ENCODE measurements at places on chromosomes 1 and 21.

GRCh38 chr21:35529171-35529863, 480.2 kb upstream of the RUNX1 start:
- peak overlapping the region; percentile 77 for H3K4me3 ChIP-seq
- H3K27me3 ChIP-seq: no peaks in the 10 kb centered on the region
- peak overlapping the region; percentile 89 for H3K27ac ChIP-seq
- no peaks in the 10 kb centered on the region for H3K36me3 ChIP-seq

DNA sequence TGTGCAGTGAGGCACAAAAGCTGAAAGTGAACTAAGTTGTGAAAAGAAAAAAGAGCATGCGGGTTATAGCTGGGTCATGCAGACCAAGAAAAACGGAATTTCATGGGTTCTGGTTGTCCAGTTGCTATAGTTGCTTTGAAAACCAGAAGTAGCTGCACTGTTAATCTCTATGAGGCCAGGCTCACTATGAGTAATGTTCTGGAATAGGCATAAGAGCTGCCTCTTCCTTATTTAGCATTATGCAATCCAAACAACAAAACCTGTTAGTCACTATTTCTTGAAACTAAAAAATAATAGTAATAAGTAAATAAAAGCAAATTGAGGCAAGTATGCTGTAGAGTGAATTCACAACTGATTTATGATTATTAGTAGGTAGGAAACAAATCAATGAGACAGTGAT, 1383.7 kb downstream of the MRPL39 start:
- H3K27me3 ChIP-seq: no peaks in the 10 kb centered on the region
- no peak overlapping the region for H3K4me3 ChIP-seq
- no peaks in the 10 kb centered on the region for H3K36me3 ChIP-seq
- no peaks in the 10 kb centered on the region for H3K4me1 ChIP-seq

DNA sequence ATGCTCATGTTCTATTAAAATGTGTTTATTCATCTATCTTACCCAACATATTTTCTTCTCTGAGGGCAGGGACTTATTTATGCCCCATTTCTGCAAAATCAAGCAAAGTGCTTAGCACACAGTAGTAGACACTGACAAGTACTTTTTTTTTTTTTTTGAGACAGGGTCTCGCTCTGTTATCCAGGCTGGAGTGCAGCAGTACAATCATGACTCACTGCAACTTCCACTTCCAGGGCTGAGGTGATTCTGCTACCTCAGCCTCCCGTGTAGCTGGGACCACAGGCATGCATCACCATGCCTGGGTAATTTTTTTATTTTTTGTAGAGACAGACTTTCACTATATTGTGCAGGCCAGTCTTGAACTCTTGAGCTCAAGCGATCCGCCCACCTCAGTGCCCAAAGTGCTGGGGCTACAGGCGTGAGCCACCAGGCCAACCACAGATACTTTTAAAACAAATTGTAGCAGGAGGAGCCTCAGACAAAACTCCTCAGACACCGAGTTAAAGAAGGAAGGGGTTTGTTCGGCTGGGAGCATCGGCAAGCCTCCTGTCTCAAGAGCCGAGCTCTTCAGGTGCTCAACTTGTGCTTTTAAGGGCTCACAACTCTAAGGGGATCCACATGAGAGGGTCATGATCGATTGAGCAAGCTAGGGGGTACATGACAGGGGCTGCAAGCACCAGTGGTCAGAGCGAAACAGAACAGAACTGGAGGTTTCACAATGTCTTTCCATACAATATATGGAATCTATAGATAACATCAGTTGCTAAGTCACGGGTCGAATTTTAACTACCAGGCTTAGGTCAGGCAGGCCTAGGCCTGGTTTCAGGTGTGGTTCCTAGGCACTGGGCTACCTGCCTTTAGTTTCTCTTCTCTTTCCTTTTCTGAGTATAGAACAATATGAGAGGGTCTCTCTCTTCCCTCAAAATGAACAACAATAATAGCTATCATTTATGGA, 5.7 kb upstream of the TMEM167B start:
- no peak overlapping the region for H3K27ac ChIP-seq
- no peaks in the 10 kb centered on the region for H3K27me3 ChIP-seq
- H3K4me1 ChIP-seq: peaks cover 27% of the 10 kb centered on the region
- DNase-seq: no peak

DNA sequence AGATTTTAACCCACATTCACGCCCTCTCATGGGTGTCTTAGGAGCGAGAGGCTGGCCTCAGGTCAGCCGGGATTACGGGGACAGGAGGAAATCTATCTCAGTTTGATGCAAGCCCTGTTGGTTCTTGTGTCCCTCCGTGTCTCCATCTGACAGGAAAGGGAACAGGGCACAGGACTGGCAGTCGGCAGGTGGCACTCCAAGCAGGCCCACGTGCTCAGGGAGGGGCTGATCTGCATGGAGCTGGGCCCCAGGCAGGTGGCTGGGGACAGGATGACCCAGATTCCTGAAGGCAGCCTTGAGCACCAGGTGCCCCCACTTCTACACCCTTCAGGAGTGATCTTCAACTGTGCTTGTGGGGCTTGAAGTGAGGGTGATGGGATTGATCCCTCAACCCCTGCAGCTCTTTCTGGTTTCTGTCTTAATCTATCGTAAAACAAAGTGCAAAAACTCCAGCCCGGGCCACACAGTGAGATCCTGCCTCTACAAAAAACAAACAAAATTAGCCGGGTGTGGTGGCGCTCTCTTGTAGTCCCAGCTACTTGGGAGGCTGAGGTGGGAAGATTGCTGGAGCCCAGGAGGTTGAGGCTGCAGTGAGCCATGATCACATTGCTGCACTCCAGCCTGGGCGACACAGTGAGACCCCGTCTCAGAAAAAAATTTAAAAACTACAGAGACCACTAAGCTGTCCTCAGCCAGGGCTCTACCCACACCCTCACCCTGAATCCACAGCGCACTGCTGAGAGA, 8.3 kb downstream of the PLEKHG5 start:
- H3K27me3 ChIP-seq: peaks cover 45% of the 10 kb centered on the region
- H3K4me3 ChIP-seq: no peak overlapping the region
- no peak for DNase-seq
- H3K27ac ChIP-seq: no peak overlapping the region
- H3K36me3 ChIP-seq: no peaks in the 10 kb centered on the region

- no peak overlapping the region for H3K27ac ChIP-seq
- H3K27me3 ChIP-seq: peaks cover 6% of the 10 kb centered on the region
- H3K4me3 ChIP-seq: no peak overlapping the region
- no peaks in the 10 kb centered on the region for H3K4me1 ChIP-seq
Measured at GRCh38 chr1:209896346-209896745, 41.7 kb upstream of the SYT14 start.

- H3K4me3 ChIP-seq: no peak overlapping the region
- H3K27me3 ChIP-seq: no peaks in the 10 kb centered on the region
- no peaks in the 10 kb centered on the region for H3K36me3 ChIP-seq
- no peak overlapping the region for H3K27ac ChIP-seq
- no peaks in the 10 kb centered on the region for H3K4me1 ChIP-seq
Measured at GRCh38 chr1:238488401-238488800, 597.7 kb upstream of the ZP4 start.

- H3K4me3 ChIP-seq: peak overlapping the region; percentile 73
- H3K27ac ChIP-seq: peak overlapping the region; percentile 95
- H3K27me3 ChIP-seq: no peaks in the 10 kb centered on the region
- peaks cover 55% of the 10 kb centered on the region for H3K36me3 ChIP-seq
- peaks cover 91% of the 10 kb centered on the region for H3K4me1 ChIP-seq
Measured at GRCh38 chr1:100448366-100448765, 89.6 kb upstream of the GPR88 start.

GRCh38 chr1:14217384-14217783, 381.1 kb upstream of the KAZN start:
- H3K27ac ChIP-seq: no peak overlapping the region
- no peak for DNase-seq
- no peaks in the 10 kb centered on the region for H3K4me1 ChIP-seq

DNA sequence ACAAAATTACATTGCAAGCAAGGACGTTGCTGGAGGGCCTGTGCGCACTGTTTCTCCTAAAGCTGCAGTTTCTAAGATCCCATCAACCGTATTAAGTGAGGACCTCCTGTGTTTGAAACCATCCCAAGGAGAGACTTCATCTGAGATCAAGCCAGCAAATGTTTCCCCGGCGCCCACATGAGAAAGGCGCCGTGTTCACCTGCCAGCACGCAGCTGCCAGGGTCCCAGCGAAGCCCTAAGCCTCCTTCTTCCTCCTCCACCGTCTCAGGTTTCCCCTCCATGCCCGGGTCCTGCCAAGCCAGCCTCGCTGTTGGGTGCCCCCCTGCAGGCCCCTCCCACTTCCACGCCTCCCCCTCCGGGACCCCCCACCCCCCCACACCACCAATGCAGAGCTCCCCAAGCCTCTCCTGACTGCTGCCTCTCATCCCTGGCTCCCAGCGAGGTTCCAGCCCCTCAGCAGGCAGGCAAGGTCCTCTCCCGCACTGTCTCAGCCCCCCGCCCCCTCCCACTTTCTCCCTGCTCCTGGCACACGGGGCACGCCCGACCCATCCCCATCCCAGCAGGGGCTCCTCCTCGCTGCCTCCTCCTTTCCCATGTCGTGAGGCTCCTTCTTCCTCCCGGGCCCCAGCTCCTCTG, 8.6 kb upstream of the TFF1 start:
- no peak for DNase-seq
- H3K4me3 ChIP-seq: no peak overlapping the region
- peak overlapping the region; percentile 73 for H3K27ac ChIP-seq
- H3K4me1 ChIP-seq: peaks cover 25% of the 10 kb centered on the region
- H3K27me3 ChIP-seq: no peaks in the 10 kb centered on the region
- peaks cover 3% of the 10 kb centered on the region for H3K36me3 ChIP-seq

DNA sequence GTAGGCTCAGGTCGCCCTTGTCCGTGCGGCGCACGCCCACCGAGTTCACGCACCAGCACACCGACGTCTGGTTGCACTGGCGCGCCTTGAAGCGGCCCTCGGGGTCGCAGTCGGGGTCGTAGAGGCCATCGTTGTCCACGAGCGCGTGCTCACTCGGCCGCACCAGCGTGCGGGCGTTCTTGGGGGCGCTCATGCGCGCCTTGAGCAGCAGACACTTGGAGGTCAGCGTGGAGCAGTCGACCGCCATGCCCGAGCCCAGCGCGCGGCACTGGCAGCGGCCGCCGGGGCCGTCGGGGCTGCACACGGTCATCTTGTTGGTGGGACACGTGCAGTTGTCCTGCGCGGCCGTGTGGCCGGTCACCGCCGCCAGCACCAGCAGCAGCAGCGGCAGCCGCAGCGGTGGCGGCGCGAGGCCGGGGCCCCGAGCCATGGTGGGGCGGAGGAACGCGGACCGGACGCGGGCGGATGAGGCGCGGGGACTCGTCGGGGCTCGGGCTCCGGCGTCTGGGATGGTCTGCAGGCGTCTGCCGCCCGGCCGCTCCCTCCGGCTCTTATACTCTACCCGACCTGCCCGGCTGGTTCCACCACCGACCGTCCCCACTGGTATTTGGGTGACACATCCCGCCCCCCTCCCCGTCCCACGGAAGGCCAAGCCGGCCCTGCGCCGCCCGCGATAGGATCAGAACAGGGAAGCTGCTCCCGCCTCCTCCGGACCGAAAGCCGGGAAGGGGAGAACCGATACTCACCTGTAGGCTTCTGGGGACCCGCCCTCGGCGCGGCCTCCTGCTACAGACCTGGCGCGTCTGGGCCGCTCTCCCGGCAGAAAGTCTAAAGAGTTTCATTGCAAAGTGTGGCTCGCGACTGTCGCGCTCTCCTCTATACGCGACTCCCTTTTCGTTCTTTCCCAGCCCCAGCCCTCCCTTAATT, at the start of gene TACSTD2:
Gene TACSTD2 (minus strand): TSS at position 526 of the 927 bp plus-strand sequence. CDS start 96 bp downstream, at position 430.
- no peak for DNase-seq
- H3K36me3 ChIP-seq: no peaks in the 10 kb centered on the region
- H3K4me1 ChIP-seq: peaks cover 34% of the 10 kb centered on the region

GRCh38 chr1:168164771-168165170, 14.0 kb upstream of the TIPRL start:
- DNase-seq: no peak
- no peaks in the 10 kb centered on the region for H3K36me3 ChIP-seq
- no peak overlapping the region for H3K27ac ChIP-seq
- H3K4me3 ChIP-seq: no peak overlapping the region

GRCh38 chr1:174892016-174892415, 107.7 kb upstream of the CACYBP start:
- no peak overlapping the region for H3K4me3 ChIP-seq
- no peaks in the 10 kb centered on the region for H3K27me3 ChIP-seq
- no peak for DNase-seq

DNA sequence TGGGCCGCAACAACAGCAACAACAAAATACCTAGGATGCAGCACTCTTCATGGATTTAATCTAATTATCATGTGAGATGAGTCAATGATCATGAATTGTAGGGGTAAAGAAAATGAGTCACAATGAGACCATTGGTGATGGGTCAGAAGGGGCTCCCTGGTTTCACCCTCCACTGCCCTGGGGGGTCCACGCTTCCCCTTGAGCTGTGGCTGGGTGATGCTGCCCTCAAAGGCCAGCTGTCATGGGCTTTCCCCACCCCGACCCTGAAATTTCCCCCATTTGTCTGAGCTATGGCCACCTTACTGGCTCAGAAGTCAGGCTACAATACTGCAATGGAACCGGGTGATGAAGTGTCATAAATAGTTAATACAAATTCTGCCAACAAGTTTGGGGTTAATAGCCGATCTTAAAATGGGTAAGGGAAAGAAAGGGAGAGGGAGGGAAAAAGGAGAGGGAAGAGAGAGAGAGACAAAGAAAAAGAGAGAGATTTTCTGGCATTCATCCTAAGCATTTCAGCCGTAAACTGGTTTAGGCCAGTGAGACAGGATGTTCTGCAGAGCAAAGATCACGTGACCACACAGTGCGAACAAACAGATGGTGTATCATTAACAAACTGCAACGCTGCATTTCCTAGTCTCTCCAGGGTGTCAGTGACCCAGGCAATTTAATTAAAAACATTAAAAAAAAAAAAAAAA, 143.4 kb upstream of the ERRFI1 start:
- peak overlapping the region; percentile 45 for H3K4me3 ChIP-seq
- peak; percentile 78 for DNase-seq
- no peaks in the 10 kb centered on the region for H3K27me3 ChIP-seq
- peak overlapping the region; percentile 99 for H3K27ac ChIP-seq
- peaks cover 2% of the 10 kb centered on the region for H3K36me3 ChIP-seq
- H3K4me1 ChIP-seq: peaks cover 30% of the 10 kb centered on the region

- H3K36me3 ChIP-seq: peaks cover 67% of the 10 kb centered on the region
- no peak overlapping the region for H3K4me3 ChIP-seq
- no peak for DNase-seq
- peak overlapping the region; percentile 36 for H3K27ac ChIP-seq
Measured at GRCh38 chr1:89706700-89707012, 73.7 kb downstream of the LRRC8C start.

DNA sequence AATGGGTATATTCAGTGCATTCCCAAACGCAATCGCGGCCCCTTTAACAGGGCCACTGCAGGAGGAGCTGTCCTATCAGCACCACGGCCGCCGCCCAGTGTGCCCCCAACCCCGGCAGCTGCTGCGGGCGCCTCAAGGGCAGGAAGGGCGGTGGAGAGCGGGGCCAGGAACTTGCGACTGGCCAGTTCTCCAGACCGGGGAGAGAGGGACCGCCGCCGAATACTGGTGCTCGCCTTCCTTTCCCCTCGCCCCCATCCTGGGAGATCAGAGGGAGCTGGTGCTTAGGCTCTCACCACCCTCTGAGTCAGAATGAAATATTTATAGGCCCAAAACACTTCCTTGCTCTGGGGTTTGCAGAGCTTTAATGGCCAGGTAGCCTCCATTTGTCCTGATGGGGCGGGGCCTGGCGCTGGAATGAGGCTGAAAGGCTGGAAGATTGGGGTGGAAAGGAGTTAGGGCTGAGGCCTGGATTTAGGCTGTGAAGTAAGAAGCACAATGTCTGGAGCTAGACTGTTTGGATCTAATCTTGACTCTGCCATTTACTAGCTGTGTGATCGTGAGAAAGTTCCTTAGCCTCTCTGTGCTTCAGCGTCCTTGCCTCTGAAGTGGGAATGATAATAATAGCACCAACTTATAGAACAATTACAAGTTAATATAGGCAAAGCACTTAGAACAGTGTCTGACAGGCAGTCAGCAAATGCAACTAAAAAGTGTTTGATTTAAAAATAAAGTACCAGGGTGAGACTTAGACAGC, 75.5 kb downstream of the NAV1 start:
- H3K4me3 ChIP-seq: no peak overlapping the region
- DNase-seq: no peak

Data from activated CD8-positive, alpha-beta memory T cell treated with anti-CD3 and anti-CD28 coated beads, Interleukin-2, amount 10 ng/mL, durations not matched to agents 7 days and 5 days (primary cell).